ENCODE measurements at places on chromosomes 16 and 17. TPM values are rescaled to one million over a fixed set of nuclear protein-coding genes. Genes with fewer than 3 reads are reported as not detected.

GCGR gene
- total RNA-seq = not detected

CDRT15L2 gene
- total RNA-seq = not detected

IL34 gene
- total RNA-seq = 2.2 TPM

DNA sequence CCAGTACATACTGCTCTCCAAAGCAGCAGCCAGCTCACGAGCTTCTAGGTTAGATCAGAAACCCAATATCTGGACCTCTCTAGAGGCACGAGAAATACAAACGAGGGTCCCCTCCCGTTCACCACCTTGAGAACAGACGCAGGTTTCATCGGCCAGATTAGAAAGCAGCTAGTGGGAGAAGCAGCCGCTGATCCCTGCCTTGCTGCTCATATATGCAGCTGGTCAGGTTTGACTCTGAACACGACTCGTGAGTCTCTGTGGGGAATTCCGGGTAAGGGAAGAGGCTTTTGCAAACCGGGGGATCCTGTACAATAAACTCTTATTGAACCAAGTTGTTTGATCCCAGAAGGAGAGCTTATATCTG lies 1.6 kb downstream of the VAT1L start:
- DNase-seq = no peak

DNA sequence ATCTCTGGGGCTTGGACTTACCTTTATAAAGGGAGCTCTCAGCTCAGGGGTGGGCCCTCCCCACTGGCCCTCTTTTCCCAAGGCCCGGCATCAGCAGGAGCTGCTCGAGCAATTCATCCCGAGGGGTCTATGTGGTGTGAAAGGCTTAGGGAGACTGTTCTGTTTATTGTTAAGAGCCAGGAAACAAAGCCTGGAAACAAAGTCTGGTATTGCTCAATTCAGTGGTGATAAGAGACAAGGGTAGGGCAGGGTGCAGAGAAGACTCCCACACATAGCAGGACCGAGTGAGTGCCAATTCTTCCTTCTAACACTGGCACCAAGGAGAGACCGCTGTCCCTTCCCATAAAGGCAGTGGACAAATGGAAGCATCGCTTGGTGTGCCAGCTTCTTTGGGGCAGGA lies 750.7 kb downstream of the KCNJ18 start:
- no peak for DNase-seq

DNA sequence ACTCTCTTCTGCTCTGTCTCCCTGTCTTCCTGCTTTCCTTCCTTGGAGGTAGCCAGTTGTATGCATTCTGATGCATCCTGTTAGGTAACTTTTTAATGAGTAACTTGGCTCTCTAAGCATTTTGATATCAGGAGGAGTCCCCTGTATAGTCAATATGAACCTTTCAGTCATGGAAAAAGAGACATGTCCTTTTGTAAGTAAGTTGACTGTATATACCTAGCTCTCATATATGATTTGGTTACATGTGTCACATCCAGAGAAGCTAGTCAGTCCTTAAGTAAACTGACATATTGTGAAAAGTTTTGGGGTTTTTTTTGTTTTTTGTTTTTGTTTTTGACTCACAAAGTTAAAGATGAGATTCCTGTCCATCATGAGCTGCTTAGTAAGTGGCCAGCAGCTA lies 18.8 kb downstream of the UTP18 start:
- DNase-seq = no peak

DNA sequence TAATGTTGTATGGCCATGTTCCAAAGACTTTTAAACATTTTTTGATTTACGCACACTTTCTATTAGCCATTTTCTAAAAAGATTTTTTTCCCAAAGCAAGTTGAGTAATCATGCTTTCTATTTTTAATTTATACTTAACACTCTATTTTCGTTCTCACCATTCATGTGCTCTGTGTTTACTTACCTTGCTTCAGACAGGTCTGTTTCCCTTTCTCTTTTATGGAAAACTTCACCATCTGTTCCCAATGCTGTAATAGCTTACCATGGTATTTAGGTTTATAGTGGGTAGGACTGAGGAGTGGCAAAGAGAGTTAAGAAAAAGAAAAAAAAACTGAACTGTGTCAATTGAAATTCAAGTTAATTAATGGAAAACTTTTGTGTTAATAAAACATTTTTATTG lies 37.5 kb upstream of the KCNJ16 start:
- DNase-seq = no peak

DNA sequence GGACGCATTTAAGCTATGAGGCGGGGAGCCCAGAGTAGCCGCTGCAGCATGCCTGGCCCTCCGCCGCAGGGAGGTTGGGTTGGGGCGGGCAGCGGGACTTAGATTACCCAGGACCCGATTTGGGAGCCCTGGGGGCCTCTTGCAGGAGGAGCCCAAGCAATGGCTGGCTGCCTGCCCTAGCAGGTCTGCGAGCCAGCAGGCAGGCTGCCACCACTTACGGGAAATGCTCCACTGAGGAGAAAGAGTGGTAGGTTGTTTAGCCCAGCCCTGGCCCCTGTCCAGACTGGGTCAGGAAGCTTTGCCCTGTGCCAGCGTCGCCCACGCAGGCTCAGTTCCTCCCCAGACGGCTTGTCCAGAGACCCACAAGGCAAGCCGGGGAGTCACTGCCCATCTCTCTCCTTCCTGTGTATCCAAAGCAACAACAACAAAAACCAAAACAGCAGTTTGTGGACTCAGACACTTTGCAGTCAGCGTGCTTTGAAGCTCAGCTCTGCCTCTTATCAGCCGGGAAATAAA lies 10.3 kb upstream of the TVP23A start:
- peak; percentile 100 for DNase-seq

RDM1 gene
- 2.5 TPM for total RNA-seq

- no peak for DNase-seq
These were observed 77.7 kb downstream of the AMFR start for GRCh38 chr16:56347670-56348069.

DNA sequence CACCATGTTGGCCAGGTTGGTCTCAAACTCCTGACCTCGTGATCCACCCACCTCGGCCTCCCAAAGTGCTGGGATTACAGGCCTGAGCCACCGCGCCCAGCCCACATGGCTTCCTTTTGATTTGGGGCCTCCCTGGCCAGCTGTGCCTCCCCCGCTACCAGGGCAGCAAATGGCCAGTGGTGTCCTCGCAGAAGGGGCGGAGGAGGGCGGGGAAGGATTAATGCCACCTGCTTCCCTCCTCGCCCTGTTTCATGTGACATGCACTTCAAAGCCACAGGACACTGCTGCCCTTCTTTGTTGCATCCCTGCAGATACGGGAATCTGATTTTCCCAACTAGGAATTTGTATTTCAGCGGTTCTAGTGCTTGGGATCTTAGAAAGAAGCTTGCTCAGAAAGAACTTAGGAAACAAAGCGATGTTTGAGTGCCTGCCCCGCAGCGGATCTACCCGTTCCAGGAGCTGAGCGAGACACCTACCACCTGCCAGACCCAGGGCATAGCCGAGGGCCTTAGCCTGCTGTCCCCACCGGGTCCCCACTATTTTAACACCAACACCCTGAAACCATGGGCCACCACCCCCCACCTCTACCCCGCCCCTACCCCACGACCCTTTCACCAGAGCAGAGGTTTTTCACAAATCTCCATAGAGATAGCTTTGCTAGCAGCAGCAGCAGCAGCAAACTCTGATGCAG lies 37.7 kb upstream of the CCDC182 start:
- no peak for DNase-seq

- DNase-seq = no peak
These were observed 3.1 kb downstream of the CD300C start for GRCh38 chr17:74542727-74543383.

DNA sequence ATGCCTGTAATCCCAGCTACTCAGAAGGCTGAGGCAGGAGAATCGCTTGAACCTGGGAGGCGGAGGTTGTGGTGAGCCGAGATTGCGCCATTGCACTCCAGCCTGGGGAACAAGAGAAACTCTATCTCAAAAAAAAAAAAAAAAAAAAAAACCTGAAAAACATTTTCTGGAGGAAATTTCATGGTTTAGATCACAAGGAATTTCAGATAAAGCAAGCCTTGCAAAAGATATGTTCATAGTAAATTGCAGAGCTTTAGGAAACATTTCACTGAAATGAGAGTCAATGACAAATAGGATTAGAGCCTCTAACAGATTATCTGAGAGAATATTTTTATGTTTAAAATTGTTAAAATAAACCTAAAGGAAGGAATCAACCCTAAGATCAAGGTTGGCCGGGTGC lies 3.2 kb downstream of the TAF15 start:
- no peak for DNase-seq

- DNase-seq = no peak
These were observed 88.3 kb upstream of the FOXF1 start for GRCh38 chr16:86421995-86422394.

DNA sequence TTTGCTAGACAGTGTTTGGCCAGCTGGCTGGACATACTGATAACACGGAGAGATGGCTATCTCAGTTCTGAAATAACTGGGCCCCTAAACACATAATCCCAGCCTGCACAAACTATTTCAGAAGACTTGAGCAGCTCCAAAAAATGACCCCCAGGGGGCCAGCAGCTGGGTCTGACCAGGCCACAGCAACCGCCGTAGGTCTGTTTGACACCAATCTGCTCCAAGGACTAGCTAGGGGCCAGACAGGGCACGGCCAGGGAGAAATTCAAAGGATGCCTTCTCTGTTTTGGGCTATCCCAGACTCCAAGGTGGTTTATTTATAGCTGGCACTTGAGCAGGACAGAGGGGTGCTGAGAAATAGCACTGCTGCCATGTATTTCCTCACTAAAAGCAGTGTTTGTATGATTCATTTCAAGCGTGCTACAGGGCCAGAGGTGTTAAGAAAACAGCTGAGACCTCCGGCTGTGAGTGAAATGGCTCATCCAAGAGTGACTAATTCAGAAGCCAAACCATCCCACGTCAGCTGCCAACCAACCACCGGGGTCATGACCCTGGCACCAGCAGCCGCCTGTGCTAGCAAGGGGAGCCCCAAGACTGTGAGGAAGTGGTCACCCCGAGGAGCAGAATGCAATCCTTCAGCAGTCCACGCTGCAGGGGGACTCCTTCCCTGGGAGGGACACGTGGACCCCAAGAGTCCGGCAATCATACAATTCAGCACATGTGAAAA lies 5.7 kb downstream of the GGA2 start:
- DNase-seq = peak; percentile 94

ZNF174 gene
- 22.6 TPM for total RNA-seq

DNA sequence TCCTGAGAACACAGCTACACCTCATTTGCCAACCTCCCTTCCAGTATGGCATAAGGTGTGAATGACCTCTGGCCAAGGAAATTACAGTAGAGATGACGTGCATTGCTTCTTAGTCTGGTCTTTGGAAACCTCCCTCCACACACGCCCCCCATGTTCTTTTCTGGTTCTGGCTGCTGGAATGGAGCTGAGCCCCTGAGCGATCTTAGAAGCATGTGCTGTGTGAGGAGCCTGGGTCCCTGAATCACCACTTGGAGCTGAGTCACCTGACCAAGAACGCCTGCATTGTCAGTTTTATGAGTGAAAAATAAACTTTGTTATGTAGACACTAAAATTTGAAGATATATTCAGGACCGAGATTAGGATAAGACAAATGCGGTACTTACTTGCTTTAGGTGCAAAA lies 51.4 kb downstream of the HS3ST3A1 start:
- no peak for DNase-seq

- no peak for DNase-seq
These were observed 869.5 kb upstream of the SOX9 start for GRCh38 chr17:71251276-71251675.

Data from MG63 (cell line).